Amniotic stem cell (primary cell): ENCODE measurements at places on chromosomes 6 and 20.

DNA sequence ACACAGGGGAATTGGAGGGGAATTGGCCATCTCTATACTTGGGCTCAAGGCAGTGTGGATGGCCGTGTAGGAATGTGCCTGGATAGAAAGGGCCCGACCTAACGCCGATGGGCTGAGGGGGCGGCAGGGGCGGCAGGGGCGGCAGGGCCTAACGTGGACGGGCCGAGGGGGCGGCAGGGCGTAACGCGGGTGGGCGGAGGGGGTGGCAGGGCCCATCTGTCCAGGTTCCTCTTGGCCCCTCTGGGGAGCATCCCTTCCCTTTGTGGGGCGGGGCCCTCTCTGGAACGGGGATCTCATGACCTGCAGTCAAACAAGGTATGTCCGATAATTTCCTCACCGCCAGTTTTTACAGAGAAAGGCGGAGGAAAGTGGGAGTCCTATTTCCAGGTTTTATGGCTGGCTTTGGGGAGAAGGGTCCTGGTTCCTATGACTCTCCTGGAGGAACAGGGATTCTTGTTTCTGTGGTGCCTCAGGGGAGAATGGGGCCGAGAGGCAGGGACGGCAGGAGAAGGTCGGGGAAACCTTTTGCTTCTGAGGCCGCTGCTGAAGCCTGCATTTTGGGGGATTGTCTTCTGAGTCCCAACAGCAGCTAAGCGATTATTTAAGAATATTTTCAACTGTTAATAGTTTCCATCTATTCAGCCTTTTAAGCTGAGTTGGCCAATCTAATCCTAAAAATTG is 100.8 kb upstream of the FRMD1 start:
- no peak for DNase-seq

- no peak for DNase-seq
These were observed 125.4 kb downstream of the DST start for GRCh38 chr6:56517155-56517745.

DNA sequence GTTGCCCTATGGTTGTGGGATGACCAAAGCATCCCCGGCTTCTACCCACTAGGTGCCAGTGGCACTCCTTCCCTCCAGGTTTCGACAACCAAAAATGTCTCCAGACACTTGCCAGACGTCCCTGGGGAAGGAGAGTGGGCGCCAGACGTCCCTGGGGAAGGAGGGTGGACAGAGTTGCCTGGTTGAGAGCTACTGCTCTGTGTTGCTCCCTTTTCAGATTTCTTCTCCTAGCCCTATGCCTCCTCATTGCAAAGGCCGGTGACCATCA is 13.1 kb downstream of the LRRC73 start:
- no peak for DNase-seq

GRCh38 chr6:142218446-142218845 is 71.4 kb downstream of the VTA1 start:
- no peak for DNase-seq

DNA sequence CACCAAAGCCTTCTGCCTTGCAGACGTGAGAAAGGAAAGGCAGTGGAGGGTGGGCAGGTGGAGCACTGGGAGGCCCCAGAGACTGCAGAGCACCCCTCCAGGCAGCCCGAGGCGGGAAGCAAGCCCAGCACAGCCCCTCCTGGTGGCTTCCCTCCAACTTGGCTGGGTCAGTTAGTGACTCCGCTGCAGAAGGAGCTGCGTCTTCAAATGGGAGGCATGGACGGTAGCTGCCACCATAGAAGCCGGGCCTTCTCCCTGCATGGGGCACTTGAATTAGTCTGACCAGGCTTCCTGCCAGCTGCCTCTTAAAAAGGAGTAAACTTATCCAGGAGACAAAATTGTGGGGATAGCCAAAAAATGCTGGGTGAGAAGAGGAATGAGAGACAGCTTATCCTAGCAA is 88.0 kb upstream of the RPS6KA2 start:
- DNase-seq, result no peak

GRCh38 chr6:155223646-155224451 is 40.0 kb upstream of the CLDN20 start:
- no peak for DNase-seq

DNA sequence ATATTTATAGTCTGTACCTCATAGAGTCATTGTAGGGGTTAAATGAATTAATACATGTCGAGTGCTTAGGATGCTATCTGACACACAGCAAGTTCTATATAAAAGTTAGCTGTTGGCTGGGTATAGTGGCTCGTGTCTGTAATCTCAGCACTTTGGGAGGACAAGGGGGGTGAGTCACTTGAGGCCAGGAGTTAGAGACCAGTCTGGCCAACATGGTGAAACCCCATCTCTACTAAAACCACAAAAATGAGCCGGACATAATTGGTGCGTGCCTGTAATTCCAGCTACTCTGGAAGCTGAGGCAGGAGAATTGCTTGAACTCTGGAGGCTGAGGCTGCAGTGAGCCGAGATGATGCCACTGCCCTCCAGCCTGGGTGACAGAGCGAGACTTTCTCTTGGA is 222.9 kb downstream of the UBE3D start:
- peak; percentile 56 for DNase-seq

DNA sequence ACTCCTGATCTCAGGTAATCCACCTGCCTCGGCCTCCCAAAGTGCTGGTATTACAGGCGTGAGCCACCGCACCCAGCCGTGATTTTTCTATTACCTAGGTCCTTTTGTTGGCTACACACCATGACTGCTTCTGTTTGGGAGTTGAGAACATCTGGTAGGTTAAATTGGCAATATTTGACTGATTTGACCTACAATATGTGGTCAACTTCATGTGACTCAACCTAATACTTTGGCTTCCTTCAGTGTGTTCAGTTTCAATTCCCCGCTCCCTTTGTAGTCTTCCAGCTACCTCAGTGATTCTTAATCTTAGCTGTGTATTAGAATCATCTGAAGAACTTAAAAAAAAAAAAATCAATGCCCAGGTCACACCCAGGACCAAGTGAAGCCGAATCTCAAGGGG is 47.4 kb downstream of the MYB start:
- no peak for DNase-seq

DNA sequence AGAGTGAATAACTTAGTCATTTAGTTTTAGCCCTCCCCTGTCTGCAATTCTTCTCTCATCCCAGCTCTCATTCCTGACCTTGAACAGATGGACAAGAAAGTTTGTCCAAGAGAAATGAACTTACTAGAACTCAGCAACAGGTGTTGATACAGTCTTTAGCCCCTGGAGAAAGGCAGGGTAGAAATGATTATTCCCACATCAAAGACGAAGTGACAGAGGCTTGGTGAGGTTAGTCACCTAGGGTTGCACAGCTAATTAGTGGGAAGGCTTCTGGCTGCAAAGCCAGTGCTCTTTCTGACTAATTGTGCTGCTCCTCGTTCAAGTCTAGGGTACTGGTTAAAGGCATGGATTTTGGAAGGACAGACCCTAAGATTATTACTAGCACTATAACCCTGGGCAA is 4.5 kb downstream of the ZDHHC14 start:
- DNase-seq, result no peak

DNA sequence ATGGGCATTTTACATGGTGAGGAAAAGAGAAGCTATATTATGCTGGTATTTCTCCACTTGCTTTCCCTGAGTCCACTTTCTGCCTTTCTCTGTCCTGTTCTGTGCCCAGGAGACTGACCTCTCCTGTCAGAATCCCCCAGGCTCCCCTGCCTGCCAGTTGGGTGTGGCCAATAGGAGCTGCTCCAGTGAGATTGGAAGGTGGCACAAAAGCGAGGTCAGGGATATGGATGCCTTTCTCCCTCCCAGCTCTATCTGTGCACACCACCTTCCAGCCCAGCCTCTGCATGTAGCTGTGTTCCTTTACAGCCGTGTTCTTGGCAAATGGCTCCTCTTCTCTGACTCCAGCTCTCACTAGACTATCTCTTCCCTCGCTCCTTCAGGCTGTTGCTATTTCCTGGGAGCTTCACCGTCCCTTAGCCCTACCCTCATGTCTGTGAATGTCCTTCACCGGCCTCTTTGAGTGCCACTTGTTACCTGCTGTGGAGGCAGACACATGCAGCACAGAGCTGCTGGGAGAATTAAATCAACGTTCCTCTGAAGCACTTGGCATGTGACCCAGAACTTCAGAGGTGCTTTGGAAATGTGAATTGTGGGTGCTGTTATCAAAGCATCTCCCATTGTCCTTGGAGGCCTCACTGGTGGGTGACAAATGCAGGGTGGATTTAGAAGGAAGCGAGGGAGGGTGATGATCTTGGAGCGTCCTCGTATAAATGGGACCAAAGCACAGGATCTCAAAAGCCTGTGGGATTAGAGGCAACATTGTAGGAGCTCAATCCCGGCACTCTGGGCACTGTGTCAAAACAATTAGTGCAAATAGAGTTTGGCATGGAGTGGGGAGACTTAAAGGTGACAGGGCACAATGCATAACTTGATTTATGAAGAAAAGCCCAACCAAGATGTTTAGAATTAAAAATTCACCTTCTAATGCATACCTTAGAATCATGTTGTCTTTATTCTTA is 28.9 kb upstream of the RALGAPA2 start:
- DNase-seq, result no peak

DNA sequence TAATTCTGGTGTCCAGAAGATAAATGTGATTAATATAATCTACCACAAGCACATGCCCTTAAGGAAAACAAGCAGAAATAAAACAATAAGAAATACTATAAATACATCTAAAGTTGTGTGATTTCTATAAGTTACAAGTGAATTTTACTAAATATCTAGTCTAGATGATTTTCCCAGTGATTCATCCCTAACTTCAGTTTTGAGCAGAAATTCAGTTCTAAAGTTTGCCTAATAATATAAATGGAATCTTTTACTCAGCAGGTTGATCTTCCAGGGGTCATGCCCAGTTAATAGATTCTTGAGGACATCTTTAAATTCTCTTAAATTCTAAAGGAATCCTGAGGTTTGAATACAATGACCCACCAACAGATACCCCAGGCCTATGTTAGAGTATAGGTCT is 37.3 kb downstream of the PDE7B start:
- DNase-seq, result no peak

GRCh38 chr6:35718911-35719381 is 17.9 kb upstream of the ARMC12 start:
- DNase-seq, result no peak

DNA sequence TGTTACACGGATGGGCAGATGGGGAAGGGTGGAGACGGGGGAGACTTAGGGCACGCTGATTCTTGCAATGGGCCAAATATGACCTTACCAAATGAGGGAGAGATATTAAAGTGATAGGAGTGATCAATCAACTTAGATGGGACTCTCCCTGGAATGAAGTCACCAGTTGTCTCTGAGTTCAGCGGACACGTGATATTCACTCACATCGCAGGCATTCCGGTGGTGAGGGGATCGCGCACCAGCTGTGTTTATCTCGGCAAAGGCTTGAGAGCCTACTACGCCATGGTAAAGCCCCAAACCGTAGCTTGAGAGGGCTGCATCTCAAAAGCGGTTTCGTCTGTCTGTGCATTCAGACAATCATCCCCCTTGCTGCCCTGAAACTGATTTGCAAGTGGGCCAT is 5.5 kb downstream of the BMP7 start:
- DNase-seq, result no peak

- no peak for DNase-seq
These were observed 21.9 kb upstream of the PTPN1 start for GRCh38 chr20:50488236-50488806.

GRCh38 chr20:10360878-10361277 is 73.1 kb downstream of the MKKS start:
- DNase-seq, result no peak

GRCh38 chr6:142871910-142872331 is 73.1 kb downstream of the HIVEP2 start:
- no peak for DNase-seq

- no peak for DNase-seq
These were observed 227.5 kb downstream of the THBS2 start for GRCh38 chr6:169026175-169026574.

- no peak for DNase-seq
These were observed 242.4 kb downstream of the ALDH8A1 start for GRCh38 chr6:134707342-134708031.

- DNase-seq, result peak; percentile 41
These were observed 395.3 kb downstream of the CD109 start for GRCh38 chr6:74091136-74091793.

- DNase-seq, result peak; percentile 73
These were observed 780 bp downstream of the TFAP2A start for GRCh38 chr6:10413850-10414738.
